ENCODE measurements at places on chromosomes 12 and 14.

DNA sequence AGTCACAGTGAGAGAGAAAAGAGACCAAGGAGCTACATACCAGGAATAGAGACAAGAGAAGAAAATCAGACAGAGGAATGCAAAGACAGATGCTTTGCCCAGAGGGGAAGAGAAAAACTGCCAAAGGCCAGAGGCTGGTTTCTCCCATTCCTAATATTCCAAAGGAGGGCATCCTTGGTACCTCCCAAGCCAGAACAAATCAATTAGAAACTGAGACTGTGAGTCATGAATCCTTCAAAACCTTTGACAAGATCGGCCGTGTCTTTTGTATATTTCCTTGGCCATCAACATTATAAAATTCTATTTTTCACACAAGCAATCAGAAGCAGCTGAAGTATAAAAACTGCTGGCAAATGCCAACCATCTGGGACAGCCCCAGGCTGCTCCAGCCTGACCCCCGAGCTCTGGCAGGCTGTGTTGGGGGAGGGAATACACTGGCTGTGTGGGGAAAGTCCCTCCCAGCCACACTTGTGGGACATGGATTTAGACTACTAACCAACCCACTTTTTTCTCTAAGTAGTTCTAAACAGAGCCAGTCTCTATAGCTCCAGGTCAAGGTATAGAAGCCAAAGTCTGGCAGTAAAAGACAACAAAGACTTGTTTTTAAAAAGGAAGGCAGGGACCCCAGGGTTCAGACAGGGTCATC is 13.7 kb downstream of the POMT2 start:
- DNase-seq, result no peak

DNA sequence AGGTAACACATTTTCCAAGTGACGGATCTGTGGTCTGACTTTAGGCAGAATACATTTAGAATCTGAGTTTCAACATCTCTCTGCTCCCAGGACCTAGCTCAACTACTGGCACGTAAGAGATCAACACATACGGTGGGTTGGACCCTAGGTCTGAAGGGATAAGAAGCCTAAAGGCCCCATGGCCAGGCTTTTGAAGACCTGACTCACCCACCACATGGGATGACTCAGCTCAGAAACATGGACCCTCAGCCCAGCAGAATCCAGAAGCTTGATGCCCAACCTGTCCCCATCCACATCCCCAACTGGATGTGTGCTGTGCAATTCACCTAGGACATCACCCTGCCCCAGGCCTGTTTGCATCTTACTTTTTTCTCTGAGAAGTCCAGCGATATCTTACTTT is 770.2 kb downstream of the BCL11B start:
- no peak for DNase-seq

- no peak for DNase-seq
Observed at GRCh38 chr12:92496790-92497189, 206.0 kb upstream of the PLEKHG7 start.

DNA sequence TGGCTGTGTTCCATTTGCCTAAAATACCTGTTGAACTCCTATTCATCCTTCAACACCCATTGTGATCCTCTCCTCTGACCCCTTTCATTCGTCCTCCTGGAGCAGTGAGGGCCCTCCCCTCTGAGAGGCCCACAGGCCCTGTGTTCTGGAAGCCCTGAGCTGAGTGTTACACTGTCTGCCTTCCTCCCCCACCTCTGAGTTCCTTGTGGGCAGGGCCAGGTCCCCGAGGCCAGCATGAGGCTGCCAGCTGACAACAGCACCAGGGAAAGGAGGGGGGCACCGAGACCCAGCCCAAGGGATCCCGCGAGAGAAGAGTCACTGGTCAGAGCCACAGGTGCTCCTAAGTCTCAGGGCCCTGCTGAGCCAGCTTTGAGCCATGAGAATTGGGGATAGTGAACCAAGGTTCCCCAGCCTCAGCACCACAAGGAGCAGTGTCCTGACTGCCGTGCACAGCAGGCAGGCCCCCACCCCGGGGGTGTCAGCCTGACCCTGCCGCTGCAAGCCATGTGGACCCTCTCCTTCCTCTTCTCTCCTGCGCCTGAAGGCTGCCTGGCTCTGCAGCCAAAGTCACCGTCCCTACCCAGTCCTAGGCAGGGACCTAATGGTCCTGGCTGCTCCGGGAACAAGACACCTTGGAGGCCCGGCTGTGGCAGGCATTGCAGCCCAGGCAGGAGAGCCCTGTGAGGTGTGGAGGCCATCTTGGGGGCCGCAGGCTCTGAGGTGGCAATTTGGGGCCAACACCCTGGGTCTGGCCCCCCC is 52.5 kb downstream of the BEGAIN start:
- no peak for DNase-seq

- DNase-seq, result no peak
Observed at GRCh38 chr14:64442300-64442988, 22.9 kb upstream of the AKAP5 start.

DNA sequence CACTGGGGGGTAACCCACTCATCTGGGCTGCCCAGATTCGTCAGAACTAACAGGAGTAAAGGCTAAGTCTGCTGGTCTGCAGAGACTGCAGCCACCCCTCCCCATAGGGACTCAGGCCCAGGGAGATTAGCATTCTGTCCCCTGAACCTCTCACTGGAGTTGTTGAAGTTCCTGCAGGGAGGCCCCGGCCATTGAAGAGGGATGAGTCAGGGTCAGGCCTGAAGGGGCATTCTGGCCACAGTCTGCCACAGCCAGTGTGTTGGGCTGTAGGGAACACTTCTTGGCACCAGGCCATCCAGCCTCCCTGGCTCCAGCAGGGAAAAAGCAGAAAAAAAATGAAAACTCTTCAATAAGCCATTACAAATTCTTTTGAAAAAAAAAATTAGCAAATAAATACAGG is 35.3 kb downstream of the KLRK1 start:
- no peak for DNase-seq

GRCh38 chr12:99772274-99772673 is 124.7 kb downstream of the GARIN6 start:
- DNase-seq, result no peak

- no peak for DNase-seq
Observed at GRCh38 chr14:81859046-81859445, 325.4 kb upstream of the SEL1L start.

GRCh38 chr12:69885658-69886057 is 60.6 kb downstream of the MYRFL start:
- DNase-seq, result no peak

GRCh38 chr14:105118646-105119407 is 49.7 kb downstream of the JAG2 start:
- no peak for DNase-seq

DNA sequence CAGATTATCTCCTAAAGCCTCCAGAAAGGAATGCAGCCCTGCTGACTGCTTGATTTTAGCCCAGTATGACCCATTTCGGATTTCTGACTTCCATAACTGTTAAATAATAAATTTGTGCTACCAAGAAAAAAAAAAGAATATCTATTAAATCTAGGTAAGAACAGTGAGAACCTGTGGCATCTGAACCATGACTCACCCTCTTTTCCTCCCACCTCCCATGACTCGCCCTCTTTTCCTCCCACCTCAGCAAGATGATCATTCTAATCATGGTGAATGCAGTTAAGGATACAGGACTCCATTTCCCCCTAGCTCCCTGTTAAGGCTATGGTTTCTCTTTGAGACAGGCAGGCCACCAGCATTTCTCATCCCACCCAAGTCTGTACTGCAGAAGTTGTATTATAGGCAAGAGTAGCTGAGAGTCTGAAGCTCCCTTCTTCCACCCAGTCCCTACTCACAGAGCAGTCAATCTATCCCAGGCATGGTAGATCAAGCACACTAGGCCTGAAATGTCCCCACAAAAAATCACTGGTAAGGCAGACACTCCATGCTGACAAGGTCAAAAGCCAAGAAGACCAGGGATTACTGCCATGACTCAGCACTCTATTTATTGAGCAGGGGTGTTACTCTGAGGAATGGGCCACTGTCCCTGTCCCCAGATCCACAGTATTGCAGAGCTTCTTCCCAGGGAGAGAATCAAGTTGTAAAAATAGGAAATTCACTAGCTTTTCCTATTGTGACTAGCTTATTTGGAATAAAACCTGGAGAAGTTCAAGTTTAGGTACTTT is 188.9 kb downstream of the ADAMTS20 start:
- DNase-seq, result no peak

DNA sequence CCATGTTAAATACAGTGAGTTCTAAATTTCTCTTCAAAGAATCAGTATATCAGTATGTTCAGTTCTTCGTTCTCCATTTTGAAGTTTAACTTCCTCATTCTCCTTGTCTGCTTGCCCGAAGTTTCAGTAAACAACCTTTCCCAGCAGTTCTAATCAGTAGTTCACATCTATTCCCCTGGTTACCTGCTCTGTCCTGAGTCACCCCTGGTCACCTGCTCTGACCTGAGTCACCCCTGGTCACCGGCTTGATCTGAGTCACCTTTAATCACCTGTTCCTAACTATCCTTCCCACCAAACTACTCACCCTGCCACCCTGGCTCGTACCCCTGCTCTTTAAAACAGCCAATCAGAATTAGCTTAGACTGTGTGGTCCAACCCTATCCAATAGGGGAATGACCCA is 9.4 kb upstream of the OR10G3 start:
- DNase-seq, result no peak

- DNase-seq, result no peak
Observed at GRCh38 chr12:21296751-21297406, 37.8 kb downstream of the SLCO1A2 start.

GRCh38 chr12:48296586-48297282 is 54.0 kb downstream of the ZNF641 start:
- DNase-seq, result peak; percentile 59

DNA sequence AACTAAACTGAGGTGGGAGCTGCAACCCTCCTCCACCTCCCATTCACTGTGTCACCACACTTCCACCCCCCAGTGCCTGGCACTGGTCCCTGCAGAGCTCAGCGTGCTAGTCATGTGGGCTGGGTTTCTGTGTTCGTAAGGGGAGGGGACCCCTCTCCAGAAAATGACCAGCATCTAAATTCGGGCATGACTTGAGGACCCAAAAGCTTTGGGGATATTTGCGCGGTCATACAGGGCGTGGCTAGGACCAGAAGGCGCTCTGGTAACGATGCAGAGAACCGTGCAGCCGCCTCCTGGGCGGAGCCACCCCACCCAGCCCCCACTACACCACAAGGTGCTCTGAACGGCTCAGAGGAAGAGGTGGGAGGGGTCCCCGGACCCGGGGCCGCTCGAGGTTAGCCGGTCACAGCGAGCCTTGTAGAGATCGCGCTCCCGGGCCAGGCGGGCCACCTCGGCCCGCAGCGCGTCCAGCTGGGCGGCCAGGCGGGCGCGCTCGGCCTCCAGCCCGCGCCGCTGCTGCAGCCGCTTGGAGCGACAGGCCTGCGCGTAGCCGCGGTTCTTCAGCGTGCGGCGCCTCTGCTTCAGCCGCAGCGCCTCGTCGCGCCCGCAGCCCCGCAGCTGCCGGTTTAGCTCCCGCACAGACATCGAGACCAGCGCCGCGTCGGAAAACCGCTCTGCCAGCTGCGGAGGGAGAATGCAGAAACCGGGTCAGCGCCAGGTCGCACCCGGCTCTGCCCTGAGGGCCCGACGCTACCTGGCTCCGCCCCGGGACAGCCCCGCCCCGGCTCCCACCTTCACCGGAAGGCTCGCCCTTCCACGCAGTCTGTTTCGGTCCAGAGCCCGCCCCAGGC is 9.8 kb downstream of the CPNE6 start:
- peak; percentile 72 for DNase-seq

DNA sequence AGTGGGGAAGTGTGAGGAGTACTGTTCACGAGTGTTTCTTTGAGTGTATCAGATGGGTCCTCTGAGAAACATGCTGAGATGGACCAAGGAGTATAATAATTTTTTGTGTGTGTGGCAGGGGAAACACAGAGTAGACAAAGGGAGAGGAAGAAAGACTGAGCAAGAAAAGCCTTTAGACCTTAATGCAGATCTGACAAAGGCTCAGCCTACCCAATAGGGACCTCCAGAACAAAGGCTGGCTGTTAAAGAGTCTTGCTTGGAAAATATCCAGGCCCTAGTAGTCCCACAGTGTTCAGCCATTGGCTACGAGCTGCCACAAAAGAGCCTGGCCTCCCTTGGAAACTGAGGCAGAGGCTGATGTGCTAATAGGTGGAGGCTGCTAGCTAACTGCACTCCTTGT is 13.5 kb downstream of the COQ5 start:
- no peak for DNase-seq

DNA sequence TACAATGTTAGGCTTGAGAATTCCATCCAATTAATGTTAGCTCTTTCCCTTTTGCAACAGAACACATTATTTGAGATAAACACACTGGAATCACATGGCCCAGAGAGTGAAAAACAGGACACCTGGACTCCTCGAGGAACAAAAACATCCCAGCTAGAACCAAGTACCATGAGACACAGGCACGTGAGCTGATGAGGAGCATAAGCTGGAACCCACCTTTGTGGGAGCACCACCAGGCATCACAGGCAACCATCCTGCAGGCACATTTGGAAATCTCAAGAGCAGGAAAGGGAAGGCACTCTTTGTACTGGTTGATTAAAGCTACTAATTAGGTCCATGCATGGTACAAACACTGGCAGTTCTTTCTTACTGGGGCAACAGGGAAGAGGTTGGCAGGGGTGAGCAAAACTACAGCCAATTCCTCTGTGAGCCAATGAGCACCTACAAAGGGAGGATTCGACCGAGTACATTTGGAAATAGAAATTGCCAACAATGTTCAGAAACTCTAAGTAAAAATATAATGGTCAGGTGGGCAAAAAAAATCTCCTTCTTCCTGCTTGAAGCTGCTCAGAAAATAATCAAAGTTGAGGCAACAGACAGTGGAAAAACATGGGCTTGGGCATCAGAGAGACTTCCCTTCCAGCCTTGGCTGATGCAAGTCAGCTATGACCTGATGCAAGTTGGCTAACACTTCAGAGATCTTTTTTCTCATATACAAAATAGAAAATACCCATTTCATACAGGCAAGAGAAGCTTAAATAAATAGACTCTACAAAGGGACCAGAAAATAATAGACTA is 216.7 kb downstream of the NUAK1 start:
- DNase-seq, result no peak

DNA sequence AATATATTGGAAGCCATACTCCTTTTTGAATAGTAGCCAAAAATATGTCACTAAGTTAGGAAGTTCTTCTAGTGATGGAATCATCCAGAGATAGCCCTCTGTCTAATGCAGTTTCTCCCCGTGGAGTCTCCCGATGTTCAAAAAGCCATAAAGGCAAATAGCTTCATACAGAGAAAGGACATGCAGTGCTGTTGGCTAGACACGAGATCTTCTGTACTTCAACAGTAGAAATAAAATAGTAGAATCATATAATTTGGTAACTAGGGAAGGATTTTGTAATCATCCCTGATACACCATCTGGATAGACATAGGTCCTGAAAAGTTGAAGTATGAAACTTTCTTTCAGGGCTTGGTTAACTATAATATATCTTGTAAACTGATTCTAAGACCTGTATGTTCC is 27.6 kb downstream of the LRFN5 start:
- DNase-seq, result no peak

GRCh38 chr14:64053694-64054669 is 201.2 kb downstream of the SYNE2 start:
- DNase-seq, result no peak

DNA sequence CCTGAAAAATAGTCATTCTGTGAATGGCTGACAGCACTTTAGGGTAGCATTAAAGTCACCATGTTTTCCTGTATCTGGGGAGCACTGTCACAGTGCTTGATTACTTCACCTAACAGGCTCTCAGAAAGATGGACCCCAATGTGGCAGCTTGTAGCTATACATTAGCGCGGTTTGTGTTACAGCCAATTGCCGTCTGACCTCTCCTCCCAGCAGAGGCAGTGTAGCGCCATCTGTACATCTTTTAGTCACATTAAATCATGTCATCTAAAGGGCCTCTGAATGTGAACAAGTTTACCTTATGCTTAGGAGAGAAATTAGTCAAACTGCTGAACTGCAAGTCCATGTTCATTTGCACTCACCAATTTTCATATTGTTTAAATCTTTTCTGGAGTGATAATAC is 113.7 kb downstream of the LMO3 start:
- DNase-seq, result no peak

Data from stimulated activated CD4-positive, alpha-beta T cell treated with anti-CD3 and anti-CD28 coated beads, Interleukin-4, amount 100 ng/mL, for 1 hour (primary cell).